Stimulated activated CD4-positive, alpha-beta T cell treated with anti-CD3 and anti-CD28 coated beads, Interleukin-1b, Interleukin-23, amount 100 ng/mL, for 24 hours (primary cell): ENCODE measurements at places on chromosomes 16 and 17.

DNA sequence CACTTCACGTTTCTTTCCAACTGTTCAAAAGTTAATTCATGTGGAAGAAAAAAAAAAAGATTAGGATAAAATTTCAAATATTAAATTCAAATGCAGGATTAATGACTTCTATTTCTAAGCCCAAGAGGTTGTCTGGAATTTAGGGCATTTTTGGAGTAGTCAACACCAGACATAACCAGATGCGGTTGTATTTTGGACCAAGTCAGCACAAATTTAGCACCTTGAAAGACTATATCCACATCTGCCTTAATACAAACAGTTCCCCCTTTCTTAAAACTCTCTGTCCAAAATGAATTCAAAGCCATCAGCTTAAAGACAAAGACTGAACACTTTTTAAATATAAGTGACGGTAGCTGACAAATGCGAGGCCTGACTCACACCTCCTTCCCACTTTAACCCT lies 282.9 kb downstream of the C16orf95 start:
- no peak for DNase-seq

GRCh38 chr17:79006794-79007503 lies 2.6 kb downstream of the CANT1 start:
- DNase-seq = no peak

- DNase-seq = no peak
Measured at GRCh38 chr17:4956493-4957061, 5.7 kb downstream of the ENO3 start.

- no peak for DNase-seq
Measured at GRCh38 chr17:63476854-63477479, at the start of gene ACE. ACE (plus strand) TSS chr17:63477061; CDS start chr17:63477095, 34 bp downstream.

DNA sequence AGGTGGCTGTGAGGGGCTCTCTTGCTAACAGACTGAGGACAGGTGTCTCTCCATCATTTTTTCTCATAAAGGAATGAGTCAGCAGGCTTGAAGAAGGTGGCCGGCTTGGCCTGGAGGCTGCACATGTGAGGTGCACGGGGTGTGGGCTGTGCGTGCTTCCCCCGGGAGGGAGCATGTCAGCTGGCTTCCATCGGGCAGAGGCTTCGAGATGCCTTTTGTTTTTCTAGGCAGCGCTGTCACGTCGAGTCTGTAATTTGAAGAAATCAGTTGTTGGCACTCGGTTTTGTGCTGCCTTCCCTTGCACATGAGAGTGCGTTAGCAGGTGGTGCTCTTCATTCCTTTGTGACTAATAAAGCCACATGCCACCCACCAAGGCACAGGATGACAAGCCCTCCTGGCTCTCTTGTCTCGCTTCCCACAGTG lies 89.7 kb downstream of the NPIPB11 start:
- no peak for DNase-seq

GRCh38 chr17:65723431-65724151 lies 162.1 kb upstream of the AXIN2 start:
- no peak for DNase-seq

- no peak for DNase-seq
Measured at GRCh38 chr17:20266806-20267458, 200.4 kb downstream of the LGALS9B start.

- no peak for DNase-seq
Measured at GRCh38 chr17:51647067-51647466, 386.7 kb downstream of the UTP18 start.

DNA sequence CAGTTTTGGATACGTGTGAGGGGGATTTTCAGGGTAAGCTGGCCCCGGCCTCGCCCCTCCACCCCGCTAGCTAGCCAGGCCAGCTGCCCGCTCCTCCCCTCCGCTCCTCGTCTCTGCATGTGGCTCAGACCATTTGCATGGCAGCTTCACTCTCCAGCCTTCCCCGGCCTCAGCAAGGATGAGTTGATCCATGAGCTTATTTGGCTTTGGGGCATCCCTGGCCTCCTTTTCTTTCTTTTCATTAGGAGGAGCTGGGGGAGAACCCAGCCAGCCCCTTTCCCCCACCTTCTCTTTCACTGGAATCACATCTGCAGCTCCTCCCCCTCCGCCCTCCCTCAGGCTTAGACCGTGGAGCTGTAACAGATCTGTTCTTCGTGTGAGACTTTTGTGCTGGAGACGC lies 30.7 kb downstream of the ELAC2 start:
- no peak for DNase-seq

DNA sequence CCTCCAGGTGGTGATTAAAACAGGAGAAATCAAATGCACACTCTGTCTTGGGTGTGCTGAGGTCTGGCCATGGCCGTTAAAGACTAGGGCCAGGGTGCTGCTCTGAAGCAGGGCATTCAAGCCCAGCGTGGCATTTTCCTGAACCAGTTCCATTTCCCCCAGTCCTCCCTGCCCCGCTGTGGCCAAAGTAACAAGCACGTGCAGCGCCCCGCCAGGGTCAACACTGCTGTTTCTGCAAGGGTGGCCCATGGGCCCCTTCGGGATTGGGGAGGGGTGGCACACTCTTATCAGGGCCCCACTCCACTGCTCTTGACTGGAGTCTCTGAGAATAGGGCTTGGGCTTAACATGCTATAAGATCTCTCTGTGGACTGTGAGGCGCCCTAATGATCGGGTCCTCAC lies 72.9 kb downstream of the IL21R start:
- DNase-seq = no peak

DNA sequence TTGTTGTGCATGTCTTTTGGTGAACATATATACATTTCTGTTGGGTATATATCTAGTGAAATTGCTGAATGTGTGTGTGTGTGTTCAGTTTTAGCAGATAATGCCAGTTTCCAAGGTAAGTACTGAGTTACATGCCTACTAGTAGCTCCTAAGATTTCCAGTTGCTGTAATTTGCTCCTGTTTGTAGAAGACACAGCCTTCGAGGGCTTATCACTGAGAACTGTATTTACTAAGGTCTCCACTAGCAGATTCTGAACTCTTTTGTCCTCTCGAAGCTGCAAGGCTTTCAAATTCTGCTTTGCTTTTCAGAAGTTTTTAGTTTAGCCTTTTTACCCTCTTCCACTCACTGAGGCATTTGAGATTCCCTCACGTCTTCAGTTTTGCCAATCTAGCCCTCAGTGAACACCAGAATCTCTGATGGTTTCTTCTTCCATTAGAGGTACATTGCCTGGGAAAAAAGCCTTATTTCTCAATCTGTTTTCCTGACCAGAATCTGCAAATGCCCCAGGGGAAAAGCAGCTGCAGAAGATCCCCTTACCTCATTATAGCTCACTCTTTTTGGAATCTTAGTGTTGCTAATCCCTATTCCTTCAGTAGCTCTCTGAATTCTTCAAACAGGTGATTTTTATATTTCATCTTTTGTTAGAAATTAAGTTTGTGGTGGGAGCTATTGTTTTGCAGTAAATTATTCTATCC lies 52.9 kb downstream of the NF1 start:
- DNase-seq = no peak

DNA sequence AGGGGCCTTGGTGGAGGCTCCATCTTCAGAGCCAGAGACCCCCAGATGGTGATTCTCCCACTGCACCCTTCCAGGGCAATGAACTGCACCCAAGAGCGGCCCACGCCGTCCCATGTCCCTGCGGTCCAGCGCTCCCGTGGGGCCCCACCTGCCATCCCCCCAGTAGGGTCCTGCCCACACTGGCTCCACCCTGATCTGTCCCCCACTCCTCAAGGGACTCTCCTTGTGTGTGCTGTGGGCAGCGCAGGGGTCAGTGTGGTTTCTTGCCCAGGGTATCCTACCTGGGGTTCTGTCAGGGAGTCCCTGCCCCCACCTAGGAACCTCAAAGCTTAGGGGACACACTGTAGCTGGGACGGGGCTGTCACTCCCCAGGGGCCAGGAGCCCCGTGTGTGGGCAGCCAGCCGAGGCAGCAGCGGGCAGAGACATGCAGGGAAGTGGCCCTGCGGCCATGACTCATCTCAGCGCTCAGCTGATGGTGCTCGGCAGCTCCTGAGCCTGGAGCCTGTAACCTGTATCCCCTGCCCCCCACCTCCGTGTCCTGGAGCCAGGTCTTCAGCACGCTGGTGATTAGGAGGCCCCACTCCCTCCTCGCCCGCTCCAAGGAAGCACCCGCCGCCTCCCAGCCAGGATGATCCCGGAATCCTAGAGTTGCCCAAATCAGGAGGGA lies 35.7 kb upstream of the SSTR5 start:
- no peak for DNase-seq

DNA sequence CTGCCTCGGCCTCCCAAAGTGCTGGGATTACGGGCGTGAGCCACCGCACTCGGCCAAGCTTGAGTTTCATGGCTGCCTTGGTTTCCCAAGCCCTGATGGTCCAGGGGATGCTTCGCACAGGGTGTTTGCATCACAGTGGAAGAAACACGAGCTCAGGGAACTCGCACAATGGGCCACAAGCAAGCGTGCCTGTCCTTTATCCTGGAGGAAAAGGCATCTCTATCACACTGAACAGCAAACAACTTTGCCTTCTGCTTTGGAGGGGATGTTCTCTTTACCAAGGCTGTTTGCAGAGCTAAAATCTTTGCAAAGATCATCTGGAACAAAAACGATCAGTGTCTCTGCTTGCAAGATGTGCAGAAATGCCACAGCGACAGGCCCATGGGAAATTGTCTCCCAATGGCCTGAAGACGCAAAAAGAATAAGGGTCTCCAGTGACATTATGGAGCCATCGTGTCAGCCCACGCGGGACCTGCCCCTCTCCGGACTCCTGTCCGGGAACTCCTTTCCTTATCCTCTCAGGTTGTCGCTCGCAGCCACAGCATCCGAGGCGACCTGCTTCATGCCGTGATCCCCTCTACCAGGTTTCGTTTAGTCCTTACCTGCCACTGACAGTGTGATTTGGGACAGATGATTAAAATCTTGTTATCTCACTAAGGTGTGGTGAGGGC lies 44.1 kb upstream of the CBFA2T3 start:
- no peak for DNase-seq

GRCh38 chr17:3838206-3838605 lies 7.8 kb downstream of the NCBP3 start:
- DNase-seq = no peak

- DNase-seq = no peak
Measured at GRCh38 chr17:7411427-7411750, 3.7 kb downstream of the NLGN2 start.

DNA sequence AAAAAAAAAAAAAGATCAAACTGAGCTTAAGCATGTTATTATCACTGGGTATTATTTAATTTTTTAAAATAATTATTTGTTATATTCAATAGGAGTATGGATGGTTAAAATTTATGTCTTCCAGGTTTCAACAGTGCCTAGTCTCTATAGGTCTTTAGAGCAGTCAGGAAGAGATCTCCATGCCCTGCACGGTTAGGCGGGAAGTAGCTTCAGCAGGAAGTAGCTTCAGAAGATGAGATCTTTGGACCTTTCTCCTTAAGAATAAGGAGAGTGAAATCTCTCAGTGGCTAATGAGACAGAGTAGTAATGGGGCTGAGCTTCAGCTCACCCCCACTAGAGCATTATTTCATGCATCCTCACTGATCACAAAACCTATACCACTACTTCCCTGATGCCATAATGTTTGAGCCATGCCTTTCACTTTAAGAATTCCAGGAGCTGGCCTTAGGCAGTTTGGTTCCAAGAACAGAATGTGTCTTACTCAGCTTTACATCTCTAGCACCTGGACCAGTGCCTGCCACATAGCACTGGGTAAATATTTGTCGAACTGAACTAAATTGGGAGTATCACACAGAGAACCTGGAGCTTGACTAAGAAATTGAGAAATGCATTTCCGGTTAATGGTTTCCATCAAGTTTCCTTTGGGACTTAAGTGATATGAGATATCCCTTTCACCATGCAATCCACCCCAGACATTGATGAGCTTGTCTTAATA lies 43.5 kb downstream of the SCPEP1 start:
- DNase-seq = no peak

DNA sequence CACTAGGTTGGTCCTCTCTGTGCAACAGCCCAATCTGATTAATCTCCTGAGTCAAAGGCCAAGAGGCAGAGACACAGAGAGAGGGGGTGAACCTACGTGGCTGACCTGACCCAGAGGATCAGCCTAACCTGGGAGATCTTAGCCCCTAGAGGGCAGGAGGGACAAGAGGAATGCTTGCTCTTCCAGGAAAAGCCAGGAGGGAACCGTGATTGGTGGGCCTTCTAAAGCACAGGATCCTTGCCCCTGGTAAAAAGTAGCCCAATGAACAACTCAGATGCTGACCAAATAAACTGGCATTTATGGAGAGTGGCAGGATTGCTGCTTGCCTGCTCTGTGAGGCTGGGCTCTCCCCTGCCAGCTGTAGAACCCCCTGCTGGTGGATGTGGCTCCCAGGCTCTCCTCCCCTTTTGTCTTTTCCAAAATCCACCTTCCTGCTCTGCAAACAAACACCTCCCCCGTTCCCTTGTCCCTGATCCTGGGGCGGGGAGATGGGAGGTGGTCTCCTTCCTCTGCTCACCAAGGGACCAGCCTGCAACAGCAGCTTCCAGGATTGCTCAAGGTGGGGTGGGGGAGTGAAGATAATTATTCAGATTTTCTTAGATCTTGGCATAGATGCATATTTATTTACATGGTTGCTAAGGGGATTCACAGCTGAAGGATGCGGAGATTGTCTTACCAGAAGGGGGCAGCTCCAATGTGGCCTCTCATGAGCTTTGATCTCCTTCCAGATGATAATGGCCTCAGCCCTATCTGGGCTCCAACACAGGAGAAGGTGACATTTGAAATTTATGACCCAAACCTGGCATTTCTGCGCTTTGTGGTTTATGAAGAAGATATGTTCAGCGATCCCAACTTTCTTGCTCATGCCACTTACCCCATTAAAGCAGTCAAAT lies 71.9 kb downstream of the SDR42E1 start:
- DNase-seq = no peak

- no peak for DNase-seq
Measured at GRCh38 chr16:86091976-86092375, 193.0 kb downstream of the IRF8 start.

GRCh38 chr17:50299776-50300175 lies 25.5 kb downstream of the TMEM92 start:
- no peak for DNase-seq

DNA sequence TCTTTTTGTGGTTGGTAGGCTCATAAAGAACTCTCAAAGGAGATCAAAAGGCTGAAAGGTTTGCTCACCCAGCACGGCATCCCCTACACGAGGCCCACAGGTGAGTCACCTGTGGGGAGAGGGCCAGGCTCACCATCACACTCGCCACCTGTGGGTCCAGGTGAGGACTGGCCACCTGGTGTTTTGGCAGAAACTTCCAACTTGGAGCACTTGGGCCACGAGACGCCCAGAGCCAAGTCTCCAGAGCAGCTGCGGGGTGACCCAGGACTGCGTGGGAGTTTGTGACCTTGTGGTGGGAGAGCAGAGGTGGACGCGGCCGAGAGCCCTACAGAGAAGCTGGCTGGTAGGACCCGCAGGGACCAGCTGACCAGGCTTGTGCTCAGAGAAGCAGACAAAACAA lies 11.1 kb downstream of the GNPTG start:
- DNase-seq = no peak
